T-helper 1 cell (primary cell): ENCODE measurements at places on chromosomes 11 and 22.
A peak's percentile ranks its signal among the peaks of the same experiment; 100 is the strongest.

GRCh38 chr22:30198152-30198825 lies 48.3 kb downstream of the LIF start:
- no peak for DNase-seq

DNA sequence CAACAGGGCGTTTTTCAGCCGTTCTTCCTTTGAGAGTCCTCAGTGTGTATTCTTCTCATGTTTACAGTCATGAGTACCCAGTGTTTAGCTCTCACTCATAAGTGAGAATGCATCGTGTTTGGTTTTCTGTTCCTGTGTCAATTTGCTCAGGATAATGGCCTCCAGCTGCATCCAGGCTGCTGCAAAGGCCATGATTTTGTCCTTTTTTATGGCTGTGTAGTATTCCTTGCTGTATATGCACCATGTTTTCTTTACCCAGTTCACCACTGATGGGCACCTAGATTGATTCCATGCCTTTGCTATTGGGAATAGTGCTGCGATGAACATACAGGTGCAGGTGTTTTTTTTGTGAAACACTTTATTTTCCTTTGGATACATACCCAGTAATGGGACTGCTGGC lies 23.5 kb downstream of the B3GAT1 start:
- DNase-seq, result no peak

GRCh38 chr22:20486229-20486628 lies 9.4 kb downstream of the KLHL22 start:
- no peak for DNase-seq

- no peak for DNase-seq
These were observed 372.7 kb upstream of the TENM4 start for GRCh38 chr11:79813551-79813950.

- no peak for DNase-seq
These were observed 64.0 kb upstream of the PTPRJ start for GRCh38 chr11:47916361-47916841.

DNA sequence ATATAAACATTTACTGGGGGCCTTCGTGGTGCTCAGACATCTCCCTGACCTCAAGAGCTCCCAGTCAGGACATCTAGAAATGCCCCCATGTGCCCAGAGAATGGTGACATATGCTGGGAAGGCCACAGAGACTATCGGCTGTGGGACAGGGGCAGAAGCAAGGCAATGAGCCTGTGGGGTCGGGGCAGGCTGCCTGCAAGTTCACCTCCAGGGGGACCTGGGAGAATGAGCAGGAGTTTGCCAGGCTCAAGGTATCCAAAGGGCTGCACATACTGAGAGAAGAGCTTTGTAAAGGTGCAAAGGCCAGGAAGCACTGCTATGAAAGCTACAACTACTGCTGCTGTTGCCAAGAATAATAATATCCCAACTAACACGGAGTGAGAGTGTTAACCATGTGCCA lies 233.9 kb downstream of the TENM4 start:
- no peak for DNase-seq

DNA sequence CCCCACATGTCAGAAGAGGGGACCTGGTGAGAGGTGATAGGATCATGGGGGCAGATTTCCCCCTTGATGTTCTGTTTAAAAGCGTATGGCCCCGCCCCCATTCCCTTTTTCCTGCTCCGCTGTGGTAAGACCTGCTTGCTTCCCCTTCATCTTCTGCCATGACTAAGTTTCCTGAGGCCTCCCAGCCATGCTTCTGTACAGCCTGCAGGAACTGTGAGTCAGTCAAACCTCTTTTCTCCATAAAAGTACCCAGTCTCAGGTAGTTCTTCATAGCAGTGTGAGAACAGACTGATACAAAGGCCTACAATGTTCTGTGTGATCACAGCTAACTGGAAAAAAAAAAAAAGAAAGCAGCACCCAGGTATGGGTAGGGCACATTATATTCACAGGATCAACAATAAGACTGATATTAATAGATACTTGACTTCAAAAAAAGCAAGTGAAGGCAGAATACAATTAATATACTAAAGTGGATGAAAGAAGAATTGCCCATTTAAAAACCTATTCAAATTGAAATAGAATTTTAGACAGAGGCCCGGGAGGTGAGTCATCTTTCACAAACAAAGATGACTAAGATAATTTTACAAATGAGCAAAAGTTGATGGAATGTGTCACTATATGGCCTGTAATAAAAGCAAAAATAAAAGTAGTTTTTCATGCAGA lies 1.7 kb upstream of the OR52K1 start:
- DNase-seq, result no peak

- DNase-seq, result no peak
These were observed 342.7 kb downstream of the AASDHPPT start for GRCh38 chr11:106420048-106420665.

GRCh38 chr11:120894202-120894985 lies 129.5 kb upstream of the TBCEL start:
- no peak for DNase-seq

DNA sequence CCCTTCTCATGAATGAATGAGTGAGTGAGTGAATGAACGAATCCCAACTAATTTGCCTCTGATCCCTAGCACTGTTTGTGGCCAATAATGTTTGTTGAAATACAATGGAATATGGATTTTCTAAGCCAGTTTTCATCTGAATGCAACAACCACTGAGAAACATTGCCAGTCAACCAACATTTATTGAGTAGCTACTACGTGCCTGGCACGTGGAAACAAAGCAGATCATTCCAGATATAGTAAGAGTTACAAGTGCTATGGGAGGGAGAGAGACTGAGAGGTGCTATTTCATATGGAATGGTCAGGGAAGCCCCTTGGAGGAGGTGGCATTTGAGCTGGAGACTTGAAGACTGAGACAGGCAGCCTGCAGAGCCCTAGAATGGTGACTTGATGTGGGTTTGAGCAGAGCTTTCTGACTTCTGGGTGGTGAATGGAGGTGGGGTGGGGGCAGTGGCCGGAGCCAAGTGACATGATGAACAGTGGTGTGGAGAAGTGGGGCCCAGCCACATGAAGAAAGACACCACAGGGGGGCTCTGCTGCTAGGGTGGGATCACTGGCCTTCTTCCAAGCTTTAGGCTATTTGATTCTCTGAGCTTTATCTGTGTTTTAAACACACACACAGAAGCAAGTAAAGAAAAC lies 35.1 kb upstream of the SMTN start:
- no peak for DNase-seq

GRCh38 chr22:19905347-19906276 lies 36.0 kb upstream of the COMT start:
- no peak for DNase-seq

- no peak for DNase-seq
These were observed 82.5 kb downstream of the ARHGAP42 start for GRCh38 chr11:100769617-100770016.

GRCh38 chr11:74388678-74389327 lies 9.4 kb downstream of the PGM2L1 start:
- peak; percentile 63 for DNase-seq

DNA sequence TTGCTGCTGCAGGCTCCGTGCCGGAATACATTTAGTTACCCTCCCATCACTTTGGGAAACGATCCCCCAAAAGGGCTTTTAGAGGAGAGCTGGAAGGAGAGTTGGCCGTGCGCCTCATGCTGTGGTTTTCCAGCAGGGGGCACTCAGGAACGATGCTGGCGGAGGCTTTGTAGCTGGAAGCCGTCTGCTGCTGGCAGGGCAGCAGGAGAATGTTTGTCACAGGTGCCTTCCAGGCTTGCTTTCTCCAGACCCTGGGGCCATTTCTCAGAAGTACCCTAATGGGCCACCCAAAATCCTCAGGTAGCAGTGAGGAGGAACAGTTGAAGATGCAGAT lies 30.0 kb upstream of the CABP7 start:
- DNase-seq, result no peak

- DNase-seq, result no peak
These were observed 56.1 kb downstream of the KIAA1671 start for GRCh38 chr22:25008666-25009065.

DNA sequence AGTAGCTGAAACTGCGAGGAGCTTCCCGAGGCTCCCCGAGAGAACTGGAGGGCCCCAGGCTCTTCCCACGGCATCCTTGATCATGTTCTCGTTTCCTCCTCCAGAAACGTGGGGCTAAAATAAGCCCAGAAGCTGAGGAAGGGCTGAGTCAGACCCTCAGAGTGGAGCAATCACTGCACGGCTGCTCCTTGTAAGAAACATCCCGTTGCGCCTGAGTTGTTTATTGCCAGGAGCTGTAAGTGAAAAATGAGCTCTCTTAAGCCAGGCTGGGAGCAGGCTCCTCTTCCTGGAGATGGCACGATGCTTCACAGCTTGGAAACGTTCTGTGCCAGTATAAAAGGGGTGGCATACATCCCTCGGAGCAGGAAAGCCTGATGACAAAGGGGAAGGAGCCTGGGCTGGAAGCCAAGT lies 47.3 kb upstream of the SYN3 start:
- no peak for DNase-seq
